ENCODE measurements at places on chromosomes 2 and 18. TPM values are rescaled to one million over a fixed set of nuclear protein-coding genes. Genes with fewer than 3 reads are reported as not detected.

Gene C2orf66
- total RNA-seq = 0.09 TPM

Gene TAF4B
- total RNA-seq = 5.4 TPM

Gene AQP12A
- total RNA-seq = not detected

Gene ABCB6
- total RNA-seq = 31.3 TPM

Gene SERPINB11
- not detected for total RNA-seq

Gene SCN1A
- total RNA-seq = not detected

Gene TMEFF2
- total RNA-seq = 0.15 TPM

Gene IL36G
- total RNA-seq = 0.10 TPM

Gene CPS1
- 6.1 TPM for total RNA-seq

Gene SEPTIN10
- total RNA-seq = 58.3 TPM

Gene MYOM1
- 0.16 TPM for total RNA-seq

Gene GNAL
- 4.8 TPM for total RNA-seq

Gene ATP6V1C2
- 1.2 TPM for total RNA-seq
